ENCODE measurements at places on chromosomes 12 and 14.
A peak's percentile ranks its signal among the peaks of the same experiment; 100 is the strongest.

GRCh38 chr12:123050331-123050831, 69.9 kb downstream of the ARL6IP4 start:
- no peak for DNase-seq

DNA sequence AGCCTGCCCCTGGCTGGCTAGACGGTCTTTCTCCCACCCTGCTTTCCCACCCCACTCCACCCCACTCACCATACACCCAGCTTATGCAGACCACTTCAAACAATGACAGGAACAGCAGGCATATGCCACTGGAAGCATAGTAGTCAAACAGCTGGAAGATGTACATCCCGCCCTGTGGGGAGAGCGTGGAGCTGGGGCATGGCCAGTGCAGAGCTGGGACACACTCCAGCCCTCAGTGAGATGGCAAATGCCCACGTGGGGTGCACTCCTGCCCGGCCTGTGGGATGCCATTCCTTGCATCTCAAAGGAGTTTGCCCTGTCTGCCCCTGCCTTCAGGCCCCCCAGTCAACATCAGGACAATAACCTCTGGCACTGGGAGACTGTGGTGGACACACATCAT, 18.8 kb downstream of the SLC6A12 start:
- DNase-seq, result no peak

- no peak for DNase-seq
Measured at GRCh38 chr12:44847888-44848702, 28.0 kb downstream of the NELL2 start.

GRCh38 chr12:80442426-80443222, 1.4 kb upstream of the PTPRQ start:
- DNase-seq, result no peak

DNA sequence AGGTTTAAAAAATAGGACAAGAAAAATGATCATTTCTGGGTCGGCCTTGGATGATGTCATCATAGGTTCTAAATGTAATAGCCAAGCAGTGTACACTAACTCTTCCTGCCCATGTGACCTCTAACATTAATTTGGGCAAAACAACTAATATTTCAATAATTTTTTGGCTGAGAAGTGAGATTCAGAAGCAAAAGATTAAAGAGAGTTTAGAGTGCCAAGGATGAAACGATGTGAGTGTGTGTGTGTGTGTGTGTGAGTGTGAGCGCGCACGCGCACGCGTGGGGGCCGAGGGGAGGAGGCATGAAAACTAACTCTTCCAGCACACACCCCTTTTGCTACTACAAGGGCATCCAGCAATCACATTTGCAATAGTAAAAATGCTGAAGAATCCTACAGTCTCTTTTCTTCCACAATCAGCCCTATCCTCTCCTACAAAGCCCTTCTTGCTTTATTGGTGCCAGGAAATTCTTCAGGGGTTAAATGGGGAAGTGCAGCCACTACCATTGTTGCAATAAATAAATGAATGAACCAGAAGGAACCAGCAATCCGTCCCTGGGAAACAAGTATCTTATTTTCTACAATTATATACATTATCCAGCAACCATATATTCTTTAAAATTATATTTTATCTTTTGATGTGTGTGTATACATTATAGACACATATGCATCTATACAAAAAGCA, 52.9 kb downstream of the PEBP1 start:
- no peak for DNase-seq

- DNase-seq, result no peak
Measured at GRCh38 chr12:18905134-18905533, 167.2 kb downstream of the CAPZA3 start.

DNA sequence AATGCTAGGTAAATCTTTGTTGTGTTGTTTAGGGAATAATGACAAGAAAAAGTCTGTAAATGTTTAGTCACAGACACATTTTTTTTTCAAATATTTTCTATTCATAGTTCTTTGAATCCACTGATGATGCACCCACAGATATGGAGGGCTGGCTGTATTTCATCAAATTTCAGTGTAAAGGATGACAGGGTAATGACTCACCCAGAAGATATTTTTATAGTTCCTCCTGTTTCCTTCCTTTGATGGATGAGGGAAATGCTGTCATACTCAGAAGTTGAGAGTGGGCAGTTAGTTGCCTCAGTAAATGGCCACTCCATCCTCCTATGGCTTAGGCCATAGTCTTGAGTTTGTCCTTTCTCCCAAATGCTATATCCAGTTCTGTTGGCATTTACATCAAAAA, 76.9 kb upstream of the REP15 start:
- peak; percentile 48 for DNase-seq

- no peak for DNase-seq
Measured at GRCh38 chr12:76332606-76333005, 15.6 kb downstream of the BBS10 start.

DNA sequence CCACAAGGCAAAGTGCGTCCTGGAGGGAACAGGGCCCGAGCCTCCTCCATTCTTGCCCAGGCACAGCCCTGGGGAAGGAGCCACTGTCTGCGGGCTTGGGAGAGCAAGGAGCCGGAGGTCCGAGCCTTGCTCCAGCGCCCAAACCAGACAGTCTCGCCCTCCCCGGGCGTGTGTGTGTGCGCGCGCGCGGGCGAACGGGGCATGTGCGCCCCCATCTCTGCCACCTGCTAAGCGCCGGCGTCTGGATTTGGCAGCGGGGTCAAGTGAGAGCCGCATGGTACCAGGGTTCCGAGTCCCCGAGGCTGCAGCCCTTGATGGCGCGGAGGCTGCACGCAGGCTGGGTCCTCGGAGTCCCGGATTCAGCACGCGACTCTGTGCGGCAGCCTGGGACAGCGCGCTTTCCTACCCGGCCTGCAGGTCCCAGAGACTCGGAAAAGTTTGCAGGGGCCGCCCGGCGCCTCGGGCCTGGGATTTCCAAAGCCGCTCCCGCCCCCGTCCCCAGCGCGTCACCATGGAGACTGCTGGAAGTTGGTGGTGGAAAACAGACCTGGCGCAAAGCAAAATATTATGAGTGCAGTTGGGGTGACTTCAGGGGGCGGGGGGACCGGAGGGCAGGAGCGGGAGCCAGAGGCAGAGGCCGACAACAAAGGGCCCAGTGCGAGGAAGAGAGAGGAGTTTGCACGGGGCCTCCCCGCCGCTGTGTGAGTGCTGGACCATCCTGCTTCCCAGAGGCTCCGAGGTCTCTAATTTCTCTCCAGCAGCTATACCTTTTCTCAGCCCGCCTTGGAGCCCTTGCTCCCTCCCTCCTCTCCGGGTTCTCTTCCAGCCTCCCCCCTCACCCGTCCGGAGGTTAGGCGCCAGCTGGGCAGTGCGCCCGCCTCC, 4.2 kb downstream of the RFX4 start:
- DNase-seq, result no peak

DNA sequence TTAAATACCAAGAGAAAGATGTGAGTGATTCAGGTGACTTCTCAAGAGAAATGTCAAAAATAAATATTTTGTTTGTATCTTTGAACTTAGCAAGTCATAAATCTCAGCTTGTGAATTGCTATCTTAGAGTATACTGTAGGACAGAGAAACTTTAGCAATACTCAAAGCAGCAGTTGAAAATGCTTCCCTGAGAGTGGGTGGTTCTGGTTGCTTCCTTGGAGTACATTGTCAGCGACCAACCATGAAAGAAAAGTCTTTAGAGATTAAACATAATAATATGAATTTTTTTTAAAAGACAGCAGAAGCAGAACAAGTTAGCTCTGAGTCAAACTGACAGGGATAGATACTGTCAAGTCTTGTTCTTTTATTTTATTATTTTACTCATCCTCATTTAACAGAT, 86.8 kb upstream of the OSBPL8 start:
- DNase-seq, result no peak

DNA sequence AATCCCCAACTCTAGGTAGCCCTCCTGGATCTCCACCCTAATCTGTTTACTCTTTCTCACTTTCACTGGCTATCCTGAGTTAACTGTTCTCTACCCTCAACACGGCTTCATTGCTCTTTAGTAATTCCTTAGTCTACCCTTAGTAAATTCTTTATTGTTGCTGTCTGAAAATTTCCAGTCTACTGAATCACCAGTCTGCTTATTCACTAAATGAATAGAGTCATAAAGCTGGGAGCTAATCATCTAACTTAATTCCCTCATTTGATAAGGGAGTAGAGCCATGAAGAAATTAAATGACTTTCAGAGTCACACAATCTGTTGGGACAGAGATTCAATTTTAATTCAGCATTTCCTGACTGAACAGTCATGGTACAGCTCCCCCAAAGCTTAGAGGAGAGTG, 36.5 kb downstream of the YEATS4 start:
- DNase-seq, result no peak

- DNase-seq, result no peak
Measured at GRCh38 chr14:39434401-39434800, 2.2 kb upstream of the FBXO33 start.

- peak; percentile 25 for DNase-seq
Measured at GRCh38 chr12:123076604-123077297, 74.1 kb downstream of the PITPNM2 start.

DNA sequence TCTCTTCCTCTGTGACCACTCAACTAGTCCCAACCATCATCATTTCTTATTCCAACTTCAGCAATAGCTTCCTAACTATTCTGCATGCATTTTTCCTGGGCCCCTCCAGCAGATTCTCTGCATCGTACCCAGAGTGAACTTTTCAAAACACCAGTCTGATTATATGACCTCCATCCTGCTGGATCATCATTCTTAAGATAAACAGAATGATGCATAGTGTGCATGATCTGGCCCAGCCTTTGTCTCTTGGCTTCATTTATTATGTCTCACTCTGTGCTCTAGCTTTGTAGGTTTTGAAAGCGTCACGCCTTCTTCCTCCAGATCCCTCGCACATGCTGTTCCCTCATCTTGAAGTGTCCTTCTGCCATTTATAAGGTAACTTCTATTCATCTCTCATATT, 46.3 kb upstream of the SLC38A4 start:
- DNase-seq, result no peak

GRCh38 chr12:109447482-109447881, 29.6 kb downstream of the KCTD10 start:
- DNase-seq, result no peak

DNA sequence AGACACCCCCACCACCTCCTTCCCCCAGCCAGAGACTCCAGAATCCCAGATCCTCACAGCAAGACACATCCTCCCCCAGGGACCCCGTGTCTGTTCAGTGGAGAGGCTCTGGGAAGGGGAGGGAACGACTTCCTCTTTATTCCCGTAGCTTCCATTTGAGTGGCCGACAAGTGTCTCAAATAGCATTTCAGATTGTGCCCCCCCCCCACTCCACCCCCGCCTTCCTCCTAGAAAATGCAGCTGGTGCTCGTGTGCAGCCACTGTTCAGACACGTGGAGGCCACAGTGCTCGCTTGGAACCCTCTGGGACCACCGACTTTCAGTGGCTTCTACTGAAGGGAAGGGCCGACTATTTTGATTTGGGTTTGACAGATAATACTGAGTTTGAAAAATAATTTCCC, 14.3 kb downstream of the PPP2R5C start:
- no peak for DNase-seq

GRCh38 chr14:94450722-94451090, 1.9 kb downstream of the SERPINA11 start:
- DNase-seq, result no peak

- no peak for DNase-seq
Measured at GRCh38 chr14:38137005-38137404, 70.7 kb upstream of the SSTR1 start.

- DNase-seq, result no peak
Measured at GRCh38 chr14:86858031-86858430, 1135.0 kb downstream of the GALC start.

DNA sequence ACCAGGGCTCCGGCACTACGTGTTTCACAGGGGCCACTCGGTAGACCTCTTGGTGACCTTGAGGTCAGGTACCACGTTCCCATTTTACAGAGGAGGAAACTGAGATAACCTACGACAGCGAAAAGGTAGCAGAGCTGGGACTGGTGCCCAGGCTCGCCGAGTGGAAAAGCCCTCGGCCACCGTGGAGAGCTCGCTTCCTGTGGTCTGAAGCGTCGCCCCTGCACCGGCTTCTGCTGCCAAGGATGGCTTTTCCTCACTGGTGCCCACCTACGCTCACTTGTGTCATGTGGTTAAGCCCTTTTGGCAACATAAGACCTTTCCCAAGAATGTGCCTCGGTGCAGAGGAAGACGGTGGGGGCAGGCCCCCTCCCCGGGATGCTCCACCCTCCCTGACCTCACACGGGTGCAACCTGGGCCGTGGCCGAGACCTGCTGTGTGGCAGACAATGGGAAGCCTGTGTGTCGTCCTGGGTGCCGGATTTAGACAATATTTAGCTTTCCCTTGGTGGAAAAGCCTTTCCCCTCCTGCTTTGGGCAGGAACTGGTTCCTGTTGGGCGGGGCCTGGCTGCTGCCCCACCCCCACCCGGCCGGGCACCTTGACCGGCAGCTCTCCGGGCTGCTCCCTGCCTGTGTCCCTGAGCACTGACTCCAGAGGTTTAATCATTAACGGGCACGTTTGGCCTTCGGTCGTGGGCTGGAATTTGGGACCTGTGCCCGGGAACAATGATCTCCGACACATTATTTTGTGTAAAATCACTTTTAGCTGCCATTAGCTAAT, 32.4 kb upstream of the PPP1R13B start:
- DNase-seq, result no peak

- DNase-seq, result no peak
Measured at GRCh38 chr12:122096591-122097149, 18.1 kb downstream of the MLXIP start.

DNA sequence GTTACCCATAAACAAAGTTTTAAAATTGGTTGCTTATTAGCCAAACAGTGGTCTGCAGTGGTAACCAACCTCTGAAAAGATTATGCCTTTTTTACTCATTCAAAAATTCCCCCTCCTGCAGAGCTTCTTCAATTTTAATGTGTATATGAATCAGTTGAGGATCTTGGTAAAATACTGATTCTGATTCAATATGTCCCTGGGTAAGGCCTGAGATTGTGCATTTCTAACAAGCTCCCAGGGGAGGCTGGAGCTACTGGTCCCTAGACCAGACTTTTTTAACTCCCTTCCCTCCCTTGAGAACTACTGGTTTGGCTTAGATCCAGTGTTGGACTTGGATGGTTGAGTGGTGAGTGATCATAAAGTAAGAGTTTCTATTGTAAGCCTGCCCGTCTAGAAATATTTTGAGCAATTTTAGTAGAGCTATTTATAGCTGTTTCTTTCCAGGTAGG, 90.2 kb downstream of the FUT8 start:
- no peak for DNase-seq

- DNase-seq, result no peak
Measured at GRCh38 chr12:15393037-15393436, 70.7 kb downstream of the PTPRO start.

DNA sequence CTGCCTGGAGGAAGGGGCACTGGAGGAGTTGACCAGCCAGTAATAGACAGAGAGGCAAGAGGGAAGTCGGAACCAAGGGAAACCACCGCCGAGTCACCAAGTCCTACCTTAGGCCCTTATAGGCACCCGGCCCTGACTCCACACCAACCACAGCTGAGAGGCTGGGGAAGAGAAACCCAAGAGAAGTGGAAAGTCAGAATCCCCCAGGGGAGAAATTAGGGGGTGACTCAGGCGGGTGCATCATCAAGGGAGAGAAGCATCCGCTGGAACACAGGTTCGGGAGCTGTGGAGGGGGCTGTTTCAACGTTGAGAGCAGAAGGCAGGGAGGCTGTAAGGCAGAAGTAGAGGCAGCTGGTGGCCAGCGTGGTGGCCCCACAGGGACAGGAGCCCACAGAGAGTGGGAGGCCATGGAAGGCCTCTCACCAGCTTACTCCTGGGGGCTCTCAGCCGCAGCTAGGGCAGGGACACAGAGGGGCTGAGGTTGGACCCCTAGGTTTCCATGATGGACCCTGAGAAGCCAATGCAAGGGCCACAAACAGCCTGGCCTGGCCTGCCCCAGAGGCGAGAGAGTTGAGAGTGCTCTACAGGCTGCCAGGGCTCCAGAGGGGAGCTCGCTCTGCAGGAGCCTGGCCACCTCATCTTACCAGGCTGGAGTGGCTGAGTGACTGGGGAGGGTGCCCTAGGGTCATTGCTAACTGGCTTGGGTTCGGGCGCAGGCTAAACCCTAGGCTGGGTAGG, 1.4 kb upstream of the TRMT61A start:
- DNase-seq, result no peak
